ENCODE measurements at places on chromosomes 13 and 19.

DNA sequence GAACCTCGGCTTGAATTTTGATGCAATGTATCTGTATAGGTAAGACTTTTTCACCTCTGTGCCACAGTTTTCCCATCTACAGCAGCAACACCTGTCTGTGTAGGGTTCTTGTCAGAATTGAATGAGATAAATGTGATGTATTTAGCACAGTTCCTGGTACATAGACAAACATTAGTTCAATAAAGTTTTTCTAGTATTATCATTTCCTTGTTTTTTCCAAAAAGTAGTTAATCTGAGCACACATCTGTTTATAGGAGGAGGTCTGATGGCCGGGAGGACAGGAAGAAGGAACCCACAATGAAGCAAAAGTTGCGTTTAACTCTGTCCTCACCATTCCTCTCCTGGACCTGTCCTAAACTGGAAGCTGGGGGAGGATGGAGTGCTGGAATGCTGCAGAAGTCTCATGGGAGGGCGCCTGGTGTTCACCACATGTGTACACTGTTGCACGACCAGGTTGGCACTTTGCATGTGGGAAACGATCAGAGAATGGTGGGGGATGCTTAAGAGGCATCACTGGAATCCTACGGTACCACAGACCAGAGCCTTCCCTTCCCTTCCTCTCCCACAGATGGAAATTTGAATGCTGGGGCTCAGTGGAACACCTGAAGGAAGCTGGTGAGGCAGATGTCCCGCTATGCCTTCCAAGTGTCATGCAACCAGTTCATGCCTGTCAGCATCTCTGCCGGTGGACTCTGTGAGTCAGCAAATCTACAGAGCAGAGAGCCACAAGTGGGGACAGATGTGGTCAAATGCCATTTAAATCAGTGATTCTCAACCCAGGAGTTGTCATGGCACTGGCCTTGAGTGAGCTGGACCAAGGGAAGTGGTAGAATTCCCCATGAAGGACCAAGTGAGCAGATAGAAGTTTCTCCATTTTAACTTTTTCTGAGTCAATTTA is 315.6 kb downstream of the DLEU7 start:
- H3K36me3 ChIP-seq, result no peaks in the 10 kb centered on the region
- peaks cover 18% of the 10 kb centered on the region for H3K4me1 ChIP-seq
- no peak overlapping the region for H3K27ac ChIP-seq
- H3K4me3 ChIP-seq, result no peak overlapping the region

DNA sequence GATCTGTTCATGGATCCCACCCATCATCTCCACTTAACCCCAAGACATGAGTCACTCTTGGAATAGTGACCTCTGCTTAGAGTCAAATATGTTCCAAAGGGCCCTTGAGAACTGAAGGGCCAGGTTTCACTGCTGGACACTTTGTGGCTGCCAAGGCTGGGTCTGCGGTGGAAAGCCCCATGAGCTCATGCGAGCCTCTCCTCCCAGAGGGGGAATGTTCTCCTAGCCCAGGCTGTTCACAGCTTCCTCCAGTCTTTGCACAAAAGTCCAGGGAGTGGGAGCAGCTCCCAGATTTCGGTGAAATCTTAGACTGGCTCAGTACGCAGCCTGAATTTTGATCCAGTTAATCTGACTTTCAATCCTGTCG is 732 bp upstream of the DCLK1 start:
- H3K27me3 ChIP-seq, result peaks cover 47% of the 10 kb centered on the region
- H3K27ac ChIP-seq, result no peak overlapping the region
- no peak overlapping the region for H3K4me3 ChIP-seq
- no peak for DNase-seq
- H3K4me1 ChIP-seq, result peaks cover 2% of the 10 kb centered on the region
- H3K36me3 ChIP-seq, result no peaks in the 10 kb centered on the region

GRCh38 chr13:57627663-57628062 is 3.9 kb upstream of the PCDH17 start:
- H3K4me3 ChIP-seq, result no peak overlapping the region
- H3K4me1 ChIP-seq, result peaks cover 26% of the 10 kb centered on the region
- H3K27me3 ChIP-seq, result peaks cover 66% of the 10 kb centered on the region
- DNase-seq, result no peak

DNA sequence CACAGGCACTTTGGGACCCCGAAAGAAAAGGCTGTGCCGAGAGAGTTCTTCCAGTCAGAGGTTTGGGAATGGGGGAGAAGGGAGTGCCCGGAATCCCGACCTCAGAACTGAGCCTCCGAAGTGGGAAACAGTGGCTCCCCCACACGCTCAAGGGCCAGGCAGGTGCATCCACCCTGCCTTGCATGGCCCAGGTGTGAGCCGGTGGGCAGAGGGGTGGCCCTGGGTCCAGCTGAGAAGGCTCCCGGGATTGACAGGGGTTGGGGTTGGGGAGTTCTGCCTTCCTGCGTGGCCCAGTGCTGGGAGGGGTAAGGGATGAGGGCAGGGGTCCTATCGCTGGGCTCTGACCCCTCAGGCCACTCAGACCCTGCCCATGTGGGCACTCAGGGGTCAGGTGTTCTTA is 163.5 kb upstream of the TUBA3C start:
- no peak overlapping the region for H3K27ac ChIP-seq
- no peak overlapping the region for H3K4me3 ChIP-seq
- no peaks in the 10 kb centered on the region for H3K4me1 ChIP-seq
- H3K36me3 ChIP-seq, result peaks cover 3% of the 10 kb centered on the region

Data from activated naive CD8-positive, alpha-beta T cell treated with anti-CD3 and anti-CD28 coated beads for 36 hours (primary cell).